ENCODE measurements at places on chromosomes 5 and 9.

GRCh38 chr5:88845081-88845697, 37.8 kb downstream of the MEF2C start:
- no peak for DNase-seq

GRCh38 chr9:2210201-2210600, 195.1 kb downstream of the SMARCA2 start:
- DNase-seq, result no peak

DNA sequence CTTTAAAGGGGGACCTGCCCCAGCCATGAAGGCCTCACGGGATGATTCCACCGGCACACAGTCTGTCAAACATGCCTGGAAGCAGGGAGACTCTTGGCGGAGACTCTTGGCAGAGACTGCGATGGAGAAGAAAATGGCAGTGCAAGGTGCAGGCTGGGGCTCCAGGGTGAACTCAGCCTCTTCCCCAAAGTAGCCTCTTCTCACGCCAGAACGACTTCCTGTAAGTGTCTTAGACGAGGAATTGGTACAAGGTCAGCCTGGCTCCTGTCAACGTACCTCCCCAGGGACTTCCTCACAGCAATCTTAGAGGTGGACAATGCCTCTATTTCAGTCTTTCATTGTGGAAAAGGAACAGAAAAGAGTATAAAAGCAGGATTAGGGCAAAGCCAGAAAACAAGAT, 109.3 kb downstream of the UGCG start:
- DNase-seq, result no peak

DNA sequence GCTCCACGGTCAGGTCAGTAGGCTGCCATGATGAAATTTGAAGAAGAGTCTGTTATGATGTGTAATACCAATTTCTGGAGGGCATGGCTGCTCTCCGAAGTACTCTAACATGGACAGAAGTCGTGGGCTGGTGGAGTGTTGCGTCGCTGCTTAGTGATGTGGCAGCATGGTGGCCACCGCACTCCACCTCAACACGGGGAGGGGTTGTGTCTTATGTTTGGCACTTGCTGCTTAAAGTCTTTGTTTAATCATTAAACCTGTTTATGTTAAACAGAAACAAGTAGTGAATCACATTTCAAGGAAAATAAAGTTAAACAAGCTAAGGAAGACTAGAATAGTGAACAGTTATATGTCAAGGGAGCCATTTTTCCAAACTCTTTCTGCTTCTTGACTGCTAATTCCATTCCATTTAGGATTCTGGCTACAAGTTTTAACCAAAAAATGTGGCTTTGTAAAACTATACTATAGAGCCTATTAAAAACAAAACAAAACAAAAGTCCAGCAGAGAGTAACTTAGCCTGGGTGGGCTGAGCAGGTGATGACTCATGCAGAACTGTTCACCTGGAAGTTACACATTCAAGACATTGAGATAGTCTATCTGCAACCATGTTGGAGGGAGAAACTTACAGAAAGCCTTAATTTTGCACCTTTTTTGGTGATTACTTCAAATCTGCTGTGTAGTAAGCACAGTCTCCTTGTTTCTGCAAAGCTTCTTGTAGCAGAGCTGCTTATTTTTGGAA, 9.5 kb downstream of the HABP4 start:
- no peak for DNase-seq
